ENCODE measurements at places on chromosomes 2 and 18. TPM values are rescaled to one million over a fixed set of nuclear protein-coding genes. Genes with fewer than 3 reads are reported as not detected.

Gene GCKR
- not detected for total RNA-seq

- no peak for DNase-seq
Measured at GRCh38 chr2:214203214-214203613, 207.6 kb upstream of the VWC2L start.

- DNase-seq, result no peak
Measured at GRCh38 chr18:39406941-39407340, 1841.3 kb upstream of the CELF4 start.

Gene SPP2
- total RNA-seq, result not detected

DNA sequence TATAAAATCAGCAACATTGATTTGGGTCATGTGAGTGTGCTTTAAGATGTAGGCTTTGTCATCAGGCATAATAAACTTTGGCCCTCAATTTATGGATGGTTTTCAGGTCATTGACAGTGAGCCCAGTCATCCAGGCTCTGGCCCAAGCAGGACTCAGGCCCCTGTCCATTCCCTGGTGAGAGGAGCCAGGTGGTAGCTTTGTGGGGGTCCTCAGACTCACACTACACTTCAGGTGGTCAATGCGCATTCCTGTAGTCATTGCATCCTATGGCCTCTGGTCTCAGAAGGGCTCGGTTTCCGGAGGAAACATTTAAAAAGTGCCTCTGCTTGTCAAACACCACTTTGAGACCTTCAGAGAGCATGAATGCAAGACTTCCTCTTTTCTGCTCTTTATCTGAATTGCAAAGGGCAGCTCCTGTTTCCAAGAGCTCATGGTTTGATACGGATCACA is 20.2 kb downstream of the LGALSL start:
- DNase-seq, result no peak

GRCh38 chr2:39511605-39512433 is 74.7 kb upstream of the MAP4K3 start:
- no peak for DNase-seq

Gene ARHGAP25
- 5.8 TPM for total RNA-seq

Gene TBR1
- not detected for total RNA-seq

Gene SLC4A3
- total RNA-seq, result 1.1 TPM

Gene POLR1A
- total RNA-seq, result 7.1 TPM

DNA sequence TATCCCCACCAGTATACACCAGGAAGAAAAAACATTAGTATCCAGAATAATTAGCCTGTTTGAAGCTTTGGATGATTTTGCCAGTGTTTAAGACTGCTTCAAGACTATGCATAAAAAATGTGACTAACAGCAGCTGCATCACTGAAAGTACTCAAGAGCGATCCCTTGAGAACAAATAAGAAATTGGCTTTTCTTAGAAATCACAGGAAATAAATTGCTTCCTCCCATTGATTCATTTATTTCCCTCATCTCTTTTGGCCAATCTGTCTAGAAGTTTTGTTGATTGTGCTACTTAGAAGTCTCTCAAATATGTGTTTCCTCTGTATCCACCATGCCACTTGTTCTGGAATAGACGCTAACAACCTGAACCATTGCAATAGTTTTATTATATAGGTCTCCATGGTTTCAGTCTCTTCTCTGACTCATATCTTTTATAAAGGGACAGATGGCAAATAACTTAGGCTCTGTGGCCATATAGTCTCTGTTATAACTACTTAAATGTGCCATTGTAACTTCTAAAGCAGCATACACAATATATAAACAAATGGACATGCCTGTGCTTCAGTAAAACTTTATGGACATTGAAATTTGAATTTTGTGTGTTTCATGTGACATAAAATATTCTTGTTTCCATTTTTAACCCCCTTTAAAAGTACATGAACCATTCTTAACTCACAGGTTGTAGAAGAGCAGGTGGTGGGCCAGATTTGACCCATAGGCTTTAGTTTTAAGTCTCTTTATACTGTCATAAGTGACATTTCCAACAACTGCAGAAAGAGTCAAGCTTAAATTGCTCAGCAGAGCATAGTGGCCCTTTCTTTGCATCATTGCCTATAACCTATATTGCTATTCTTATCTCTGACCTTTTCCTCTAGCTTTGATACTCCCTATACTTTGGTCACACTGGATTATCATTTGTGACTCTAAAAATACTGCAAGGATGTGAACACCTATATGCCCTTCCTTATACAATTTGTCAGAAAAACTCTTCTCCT is 123.9 kb downstream of the MC4R start:
- DNase-seq, result no peak

Gene C2orf80
- not detected for total RNA-seq

DNA sequence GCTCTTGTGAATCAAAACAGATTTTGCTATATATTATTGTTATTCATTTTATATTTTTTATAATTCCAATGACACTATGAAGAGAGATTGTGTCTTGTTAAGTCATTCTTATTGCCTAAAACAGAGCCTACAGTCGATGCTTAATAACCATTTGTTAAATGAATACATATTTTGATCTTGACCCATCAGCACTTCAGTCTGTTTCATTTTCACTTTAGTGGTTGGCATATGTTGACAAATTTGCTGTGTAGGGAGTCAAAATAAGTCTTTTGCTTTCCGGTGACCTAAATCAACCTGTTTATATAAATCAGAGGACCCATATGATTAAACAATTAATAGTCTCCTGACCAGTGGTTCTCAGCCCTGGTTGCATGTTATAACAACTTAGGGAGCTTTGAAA is 97.1 kb downstream of the TXNL1 start:
- DNase-seq, result no peak

Gene TUBB8B
- total RNA-seq, result not detected

GRCh38 chr2:98123286-98123685 is 36.3 kb downstream of the VWA3B start:
- no peak for DNase-seq

GRCh38 chr2:197704434-197705120 is 592 bp upstream of the MARS2 start:
- DNase-seq, result no peak

DNA sequence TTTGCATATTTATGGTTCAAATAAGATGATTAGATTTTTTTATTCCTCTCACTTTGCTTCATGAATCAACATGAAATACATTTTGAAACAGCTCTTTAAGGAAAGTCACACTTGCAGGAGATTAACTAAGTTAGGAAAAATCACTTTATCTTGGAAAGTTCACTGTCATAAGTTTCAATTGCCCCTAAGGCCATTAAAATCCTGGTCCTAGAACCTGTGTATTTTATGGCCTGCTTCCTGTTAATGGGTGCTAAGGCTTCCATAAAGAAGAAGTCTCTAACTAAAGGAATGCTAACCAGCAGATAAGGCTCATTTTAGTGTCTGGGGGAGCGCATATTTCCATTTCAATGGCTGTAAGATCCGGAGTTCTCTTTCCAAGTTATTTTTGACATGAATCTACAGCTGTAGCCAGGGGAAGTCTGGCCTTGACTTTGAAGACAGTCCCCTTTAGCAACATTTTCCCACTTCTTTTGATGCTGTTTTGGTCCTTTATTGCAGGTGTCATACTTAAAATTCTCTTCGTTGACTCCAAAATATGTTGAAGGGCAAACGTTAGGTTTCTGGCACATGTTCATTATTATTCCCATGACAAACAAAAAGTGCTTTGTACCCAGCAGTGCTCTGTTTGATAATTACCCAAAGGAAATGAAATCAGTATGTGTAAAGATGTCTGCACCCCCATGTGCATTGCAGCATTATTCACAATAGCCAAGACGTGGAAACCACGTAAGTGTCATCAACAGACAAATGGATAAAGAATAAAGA is 34.4 kb upstream of the SH3BP4 start:
- no peak for DNase-seq

DNA sequence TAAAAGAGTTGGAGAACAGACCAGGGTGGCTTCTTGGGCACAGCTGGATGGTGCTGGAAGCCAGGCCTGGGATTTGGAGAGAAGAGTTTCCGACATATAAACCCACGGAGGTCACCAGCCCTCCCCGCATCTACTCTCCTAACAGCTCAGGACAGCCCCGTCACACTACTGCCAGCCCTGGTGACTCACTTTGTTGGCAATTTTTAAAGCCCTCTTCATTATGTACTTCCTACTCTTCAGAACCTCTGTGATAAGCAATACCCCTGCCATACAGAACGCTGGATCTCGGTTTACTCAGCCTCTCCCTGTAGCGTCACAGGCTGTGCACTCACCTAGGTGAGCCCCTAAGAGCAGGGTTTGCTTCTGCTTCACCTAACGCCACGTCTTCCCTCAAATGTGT is 48.1 kb downstream of the ID2 start:
- no peak for DNase-seq

DNA sequence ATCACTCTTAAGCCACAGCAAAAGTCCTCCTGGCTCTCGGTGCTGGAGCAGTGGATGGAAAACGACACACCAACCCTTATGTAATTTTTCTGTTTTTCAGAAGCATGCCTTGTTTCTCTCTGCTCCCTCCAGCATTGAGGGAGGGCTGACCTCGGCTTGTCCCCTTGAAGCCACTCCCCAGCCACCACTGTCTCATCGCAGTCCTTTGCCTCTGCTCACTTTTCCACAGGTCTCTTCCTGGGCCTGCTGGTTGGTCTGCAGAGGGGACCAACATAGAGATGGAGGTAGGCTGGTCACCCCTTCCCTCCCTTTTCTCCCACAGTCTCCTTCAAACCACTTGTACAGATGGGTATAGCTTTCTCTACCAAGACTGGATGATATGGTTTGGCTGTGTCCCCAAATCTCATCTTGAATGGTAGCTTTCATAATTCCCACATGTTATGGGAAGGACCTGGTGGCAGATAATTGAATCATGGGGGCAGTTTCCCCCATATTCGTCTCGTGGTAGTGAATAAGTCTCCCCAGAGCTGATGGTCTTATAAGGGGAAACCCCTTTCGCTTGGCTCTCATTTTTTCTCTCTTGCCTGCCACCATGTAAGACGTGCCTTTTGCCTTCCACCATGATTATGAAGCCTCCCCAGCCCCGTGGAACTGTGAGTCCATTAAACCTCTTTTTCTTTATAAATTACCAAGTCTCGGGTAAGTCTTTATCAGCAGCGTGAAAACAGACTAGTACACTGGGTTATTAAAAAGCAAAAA is 14.3 kb upstream of the RIOK3 start:
- no peak for DNase-seq

GRCh38 chr2:85062565-85062964 is 70.6 kb upstream of the TCF7L1 start:
- DNase-seq, result no peak

DNA sequence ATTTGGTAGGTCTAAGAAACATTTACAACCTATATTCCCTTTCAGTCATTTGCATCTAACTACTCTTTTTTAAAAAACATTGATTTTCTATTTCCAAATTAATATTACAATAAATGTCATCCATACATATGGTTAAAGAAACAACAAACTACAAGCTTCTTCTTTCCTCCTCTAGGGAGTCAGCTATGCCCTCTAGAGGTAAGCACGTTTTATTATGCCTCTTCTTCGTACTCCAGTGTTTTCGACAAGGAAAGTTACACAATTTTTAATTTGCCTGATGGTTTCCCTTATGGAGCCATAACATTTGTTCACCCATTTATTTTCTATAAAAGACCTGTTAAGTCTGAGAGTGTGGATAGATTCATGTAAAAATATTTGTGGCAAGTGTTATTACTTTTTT is 183.4 kb upstream of the CDH7 start:
- no peak for DNase-seq

GRCh38 chr2:156907806-156908205 is 349.7 kb upstream of the GALNT5 start:
- DNase-seq, result no peak

DNA sequence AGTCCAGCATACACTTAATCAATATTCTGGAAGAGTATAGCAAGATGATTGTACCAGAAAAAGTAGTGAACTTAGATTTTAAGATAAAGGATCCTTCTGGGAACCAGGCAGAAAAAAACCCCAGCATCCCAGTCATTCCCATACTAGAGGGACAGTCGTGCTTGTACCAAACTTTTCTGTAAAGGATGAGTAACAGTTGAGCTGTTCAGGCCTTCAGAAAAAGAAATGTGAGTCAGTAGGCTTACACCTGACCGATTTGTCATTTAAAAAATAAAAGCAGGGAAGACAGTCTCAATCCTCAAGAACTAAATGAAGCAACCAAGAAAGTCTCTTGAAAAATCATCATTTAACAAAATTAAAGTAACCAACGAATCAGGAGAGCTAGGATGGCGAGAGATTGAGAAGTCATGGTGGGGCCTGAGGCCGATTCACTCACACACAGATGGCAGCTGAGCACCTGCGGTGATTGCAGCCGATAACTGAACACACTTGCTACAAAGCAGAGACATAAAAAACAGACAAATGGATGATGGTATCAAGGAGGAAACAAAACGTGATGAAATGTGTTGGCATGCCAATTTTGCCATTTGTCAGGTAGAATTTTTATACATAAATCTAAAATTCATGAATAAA is 170.0 kb upstream of the ALKAL2 start:
- no peak for DNase-seq

- no peak for DNase-seq
Measured at GRCh38 chr2:225640550-225640949, 241.0 kb downstream of the NYAP2 start.

GRCh38 chr2:84989927-84990326 is 19.0 kb downstream of the KCMF1 start:
- DNase-seq, result no peak

- no peak for DNase-seq
Measured at GRCh38 chr2:43026426-43027096, 199.8 kb downstream of the ZFP36L2 start.

- no peak for DNase-seq
Measured at GRCh38 chr2:149815941-149816340, 228.4 kb upstream of the MMADHC start.

Gene FRZB
- total RNA-seq, result 7.9 TPM

DNA sequence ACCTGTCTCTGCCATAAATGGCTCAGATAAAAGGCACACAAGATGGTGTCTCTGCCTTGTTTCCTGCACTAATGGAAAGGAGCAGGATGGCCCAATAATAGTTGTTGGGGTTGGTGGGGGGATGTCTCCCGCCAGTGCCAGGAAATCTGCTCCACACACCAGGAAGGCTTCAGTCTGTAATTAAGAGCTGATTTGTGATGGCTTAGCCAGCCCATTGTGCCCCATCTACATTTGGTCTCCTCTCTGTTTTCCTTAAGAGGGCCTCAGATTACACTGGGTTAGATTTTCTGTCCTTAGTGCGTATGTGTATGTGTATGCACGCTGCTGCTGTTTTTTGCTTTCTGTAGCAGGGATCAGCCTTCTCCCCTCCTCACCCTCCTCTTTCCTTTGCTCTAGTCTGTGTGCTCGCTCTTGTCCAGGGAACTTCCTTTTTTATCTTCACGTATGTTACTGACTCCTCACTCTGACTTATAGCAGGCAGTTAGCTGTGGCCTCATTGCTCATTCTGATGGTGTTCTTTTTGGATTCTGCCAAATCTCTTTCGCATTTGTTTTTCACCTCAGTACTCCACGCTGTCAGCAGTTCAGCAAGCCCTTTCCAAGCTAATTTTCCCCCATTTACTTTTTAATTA is 33.4 kb upstream of the MGAT5 start:
- DNase-seq, result no peak

DNA sequence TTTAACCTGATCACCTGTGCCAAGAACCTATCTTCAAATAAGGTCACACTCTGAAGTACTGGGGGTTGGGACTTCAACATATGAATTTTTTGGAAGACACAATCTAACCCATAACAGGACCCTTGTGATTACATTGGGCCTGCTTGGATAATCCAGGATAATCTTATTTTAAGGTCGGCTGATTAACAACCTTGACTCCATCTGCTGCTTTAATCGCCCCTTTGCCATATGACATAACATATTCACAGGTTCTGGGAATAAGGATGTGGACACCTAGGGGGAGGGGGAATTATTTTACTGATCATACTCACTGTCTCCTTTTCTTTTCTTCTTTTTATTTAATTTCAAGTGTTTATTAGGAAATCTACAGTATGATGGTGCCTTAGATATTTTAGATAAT is 34.8 kb downstream of the CDH20 start:
- no peak for DNase-seq

- DNase-seq, result no peak
Measured at GRCh38 chr18:55250768-55251173, 291.5 kb upstream of the CCDC68 start.

All from sigmoid colon (tissue), 7 donors.